ENCODE measurements at places on chromosomes 6 and 20. TPM values are rescaled to one million over a fixed set of nuclear protein-coding genes. Genes with fewer than 3 reads are reported as not detected.

C20orf96 gene
- 4.6 TPM for total RNA-seq

DNA sequence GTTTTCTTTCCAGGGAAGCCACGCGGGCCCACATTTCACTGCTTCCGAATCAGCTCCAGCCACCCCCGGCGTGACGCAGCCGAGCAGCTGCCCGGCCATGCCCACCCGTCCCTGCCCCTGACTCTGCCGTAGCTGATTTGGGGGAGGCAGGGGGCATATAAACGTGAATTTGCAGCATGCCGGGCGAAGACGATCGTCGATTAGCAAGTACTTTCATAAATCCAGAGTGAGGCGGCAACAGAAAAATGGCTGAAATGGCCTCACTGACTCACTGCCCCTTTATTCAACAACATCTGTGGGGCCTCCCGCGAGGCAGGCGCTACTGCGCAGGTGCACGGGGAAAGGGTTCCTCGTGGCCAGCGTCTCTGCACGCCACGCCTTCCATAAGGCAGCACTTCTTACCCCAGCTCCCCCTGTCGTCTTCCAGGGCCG is 118.0 kb downstream of the DLL1 start:
- DNase-seq: no peak

GRCh38 chr6:152648105-152648504 is 10.9 kb upstream of the SYNE1 start:
- peak; percentile 83 for DNase-seq

- DNase-seq: no peak
These were observed 232.2 kb downstream of the SYNDIG1 start for GRCh38 chr20:24701668-24702067.

- no peak for DNase-seq
These were observed 15.2 kb upstream of the GDAP1L1 start for GRCh38 chr20:44231713-44232468.

DNA sequence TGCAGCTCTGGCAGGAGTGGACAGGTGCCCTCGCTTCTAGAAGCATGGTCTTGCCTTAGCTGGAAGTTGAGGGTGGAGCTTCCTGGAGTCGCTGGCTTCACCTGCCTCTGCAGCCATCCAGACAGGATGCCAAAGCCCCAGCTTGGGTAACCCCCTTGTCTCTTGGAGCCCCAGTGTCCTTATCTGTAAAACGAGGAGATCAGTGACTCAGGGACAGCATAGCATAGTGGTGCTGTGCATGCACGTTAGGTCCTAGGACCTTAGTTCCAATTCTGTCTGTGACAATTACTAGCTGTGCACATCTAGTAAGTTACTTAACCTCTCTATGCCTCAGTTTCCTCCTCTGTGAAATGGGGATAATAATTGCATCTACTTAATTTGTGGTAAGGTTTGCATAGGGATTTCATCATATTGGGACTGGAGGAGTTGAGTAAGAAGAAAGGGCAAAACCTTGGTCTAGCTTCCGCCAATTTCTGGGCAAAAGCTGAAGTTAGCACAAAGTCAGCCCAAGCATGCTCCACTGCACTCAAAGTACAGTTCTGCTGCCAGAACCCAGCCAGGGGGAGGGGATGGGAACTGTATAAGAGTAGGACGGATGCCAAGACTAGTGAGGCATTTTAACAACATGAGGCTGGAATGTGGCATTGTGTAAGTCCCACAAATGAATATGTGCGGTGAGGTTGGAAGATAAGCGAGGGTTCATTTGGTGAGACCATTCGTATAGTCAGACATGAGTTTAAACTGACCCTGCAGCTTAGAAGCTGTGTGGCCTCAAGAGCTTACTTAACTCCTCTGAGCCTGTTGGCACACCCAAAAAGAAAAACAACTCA is 24.5 kb downstream of the TOX2 start:
- no peak for DNase-seq

DNA sequence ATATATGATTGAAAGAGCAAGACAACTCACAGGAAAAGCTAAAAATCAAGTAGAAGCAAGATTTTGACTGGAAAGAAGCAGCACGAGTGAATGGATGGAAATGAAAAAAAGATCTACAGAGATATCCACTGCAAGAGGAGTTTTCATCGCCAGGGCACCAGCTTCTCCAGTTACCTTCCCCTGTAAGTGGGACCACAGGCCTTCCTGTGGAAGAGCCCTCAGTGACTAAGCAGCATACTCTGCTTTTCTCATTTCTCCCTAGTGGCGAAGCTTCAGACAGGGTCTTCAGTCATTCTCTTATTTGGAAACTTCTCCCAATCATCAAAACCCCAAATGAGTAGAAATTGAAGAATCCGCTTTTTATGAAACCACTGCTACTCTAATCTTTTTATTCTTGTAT is 40.5 kb downstream of the ADGRB3 start:
- DNase-seq: no peak

KHDC1L gene
- total RNA-seq: 0.39 TPM

DNA sequence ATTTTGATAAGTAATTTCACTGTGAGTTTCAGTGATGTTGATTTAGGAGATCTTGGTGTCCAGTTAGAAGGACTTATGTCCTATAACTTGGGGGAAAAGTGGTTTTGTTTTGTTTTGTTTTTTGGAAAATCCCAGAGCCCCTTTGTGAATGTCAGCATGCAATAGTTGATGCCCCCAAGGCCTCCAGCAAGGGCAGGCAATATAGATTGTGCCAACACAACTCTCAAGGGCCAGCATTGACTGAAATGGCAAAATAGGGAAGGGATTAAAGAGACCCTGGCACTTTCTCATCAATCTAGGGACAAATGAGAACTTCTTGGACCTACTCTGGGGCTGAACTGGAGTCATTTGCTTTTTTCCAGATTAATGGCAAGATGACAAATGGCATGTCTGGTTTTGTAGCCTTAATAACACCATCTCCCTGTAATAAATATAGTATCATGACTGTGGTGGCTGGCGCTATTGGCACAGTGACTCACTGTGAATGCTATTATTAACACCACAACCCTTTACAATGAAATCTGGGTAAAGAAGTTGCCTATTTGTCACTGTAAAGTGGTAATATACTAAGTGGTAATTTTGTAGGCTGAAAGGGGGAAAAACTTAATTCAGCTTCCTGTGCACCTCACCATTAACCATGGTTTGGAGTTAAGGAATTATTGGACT is 51.8 kb downstream of the ABRACL start:
- DNase-seq: no peak

GRCh38 chr6:43972179-43972912 is 154.9 kb downstream of the MRPL14 start:
- no peak for DNase-seq

- no peak for DNase-seq
These were observed 11.6 kb downstream of the DUSP15 start for GRCh38 chr20:31858760-31859083.

DNA sequence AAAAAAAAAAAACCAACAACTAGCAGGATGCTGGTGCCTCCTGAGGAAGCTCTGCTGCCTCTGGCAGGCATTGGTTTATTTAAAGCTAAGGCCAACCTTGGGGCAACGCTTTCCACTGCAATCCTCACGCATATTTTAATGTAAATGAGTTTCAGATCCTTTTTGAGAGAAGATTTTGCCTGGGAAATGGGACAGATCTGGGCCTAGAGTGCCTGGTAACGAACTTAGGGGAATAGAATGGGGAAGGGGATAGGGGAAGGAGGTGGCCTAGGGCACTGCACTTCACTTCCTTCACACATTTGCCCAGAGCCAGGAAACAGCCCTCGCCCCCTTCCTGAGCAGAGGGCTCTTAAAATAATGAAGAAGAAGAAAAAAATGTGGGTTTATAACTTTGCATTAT is 132.7 kb upstream of the TMEM170B start:
- peak; percentile 14 for DNase-seq

LIN28B gene
- 0.20 TPM for total RNA-seq

GRCh38 chr6:123804014-123804786 is 535 bp downstream of the NKAIN2 start:
- no peak for DNase-seq

SLC22A3 gene
- 21.4 TPM for total RNA-seq

GRCh38 chr20:50328996-50329898 is 138.6 kb downstream of the CEBPB start:
- no peak for DNase-seq

- peak; percentile 15 for DNase-seq
These were observed 41.7 kb downstream of the PLAGL1 start for GRCh38 chr6:143966312-143966711.

GRCh38 chr6:133892813-133893691 is 4.1 kb downstream of the TCF21 start:
- DNase-seq: no peak

CRISP2 gene
- total RNA-seq: not detected

- DNase-seq: no peak
These were observed 13.0 kb upstream of the HLA-DQB1 start for GRCh38 chr6:32679492-32679891.

GRCh38 chr6:45640081-45640491 is 262.4 kb upstream of the SUPT3H start:
- no peak for DNase-seq

DNA sequence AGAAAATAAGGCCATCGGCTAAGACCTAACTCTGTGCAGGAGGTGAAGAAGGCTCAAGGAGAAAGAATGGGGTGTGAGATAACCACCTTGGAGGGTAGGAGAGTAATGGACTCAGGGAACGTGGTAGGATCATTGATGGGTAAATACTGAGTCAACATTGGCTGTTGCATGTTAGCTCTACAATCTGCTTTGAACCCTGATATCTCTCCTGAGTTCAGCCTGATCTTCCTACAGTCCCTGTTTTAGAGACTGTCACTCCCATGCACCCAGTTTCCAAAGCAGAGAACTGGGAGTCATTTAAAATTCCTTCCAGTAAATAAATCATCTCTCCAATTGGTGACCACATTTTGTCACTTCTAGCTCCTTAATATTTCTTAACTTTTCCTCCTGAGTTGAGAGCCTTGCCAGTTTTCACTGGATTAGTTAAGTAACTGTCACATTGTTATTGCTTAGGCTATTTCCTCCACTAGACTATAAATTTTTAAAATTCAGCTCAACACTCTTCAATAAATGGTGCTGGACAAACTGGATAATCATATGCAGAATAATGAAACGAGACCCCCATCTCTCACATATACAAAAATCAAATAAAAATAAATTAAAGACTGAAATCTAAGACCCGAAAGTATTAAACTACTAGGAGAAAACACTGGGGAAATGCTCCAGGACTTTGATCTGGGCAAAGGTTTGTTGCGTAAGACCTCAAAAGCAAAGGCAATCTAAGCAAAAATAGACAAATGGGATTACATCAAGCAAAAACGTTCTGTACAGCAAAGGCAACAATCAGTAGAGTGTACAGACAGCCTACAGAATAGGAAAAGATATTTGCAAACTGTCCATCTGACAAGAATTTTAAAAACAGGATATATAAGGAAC is 138.9 kb upstream of the TMEM170B start:
- DNase-seq: no peak

EMILIN3 gene
- total RNA-seq: 18.4 TPM

DNA sequence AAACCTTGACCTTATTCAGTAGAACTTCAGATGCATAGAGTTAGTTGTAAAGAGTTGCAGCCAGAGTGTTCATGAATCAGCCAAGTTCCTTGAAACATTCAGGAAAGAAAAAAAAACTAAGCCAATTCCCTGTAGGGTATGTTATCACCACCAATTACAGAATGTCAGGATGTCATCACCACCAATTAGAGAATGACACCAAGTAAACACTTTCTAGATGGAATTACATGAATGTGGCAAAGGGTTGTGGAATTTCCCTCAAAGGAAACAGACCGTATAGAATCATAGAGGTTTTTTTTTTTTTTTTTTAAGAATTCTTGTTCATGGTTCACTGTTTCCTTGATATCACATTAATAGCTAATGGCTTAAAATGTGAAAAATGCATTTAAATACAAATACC is 472.1 kb upstream of the RNF217 start:
- no peak for DNase-seq

DNA sequence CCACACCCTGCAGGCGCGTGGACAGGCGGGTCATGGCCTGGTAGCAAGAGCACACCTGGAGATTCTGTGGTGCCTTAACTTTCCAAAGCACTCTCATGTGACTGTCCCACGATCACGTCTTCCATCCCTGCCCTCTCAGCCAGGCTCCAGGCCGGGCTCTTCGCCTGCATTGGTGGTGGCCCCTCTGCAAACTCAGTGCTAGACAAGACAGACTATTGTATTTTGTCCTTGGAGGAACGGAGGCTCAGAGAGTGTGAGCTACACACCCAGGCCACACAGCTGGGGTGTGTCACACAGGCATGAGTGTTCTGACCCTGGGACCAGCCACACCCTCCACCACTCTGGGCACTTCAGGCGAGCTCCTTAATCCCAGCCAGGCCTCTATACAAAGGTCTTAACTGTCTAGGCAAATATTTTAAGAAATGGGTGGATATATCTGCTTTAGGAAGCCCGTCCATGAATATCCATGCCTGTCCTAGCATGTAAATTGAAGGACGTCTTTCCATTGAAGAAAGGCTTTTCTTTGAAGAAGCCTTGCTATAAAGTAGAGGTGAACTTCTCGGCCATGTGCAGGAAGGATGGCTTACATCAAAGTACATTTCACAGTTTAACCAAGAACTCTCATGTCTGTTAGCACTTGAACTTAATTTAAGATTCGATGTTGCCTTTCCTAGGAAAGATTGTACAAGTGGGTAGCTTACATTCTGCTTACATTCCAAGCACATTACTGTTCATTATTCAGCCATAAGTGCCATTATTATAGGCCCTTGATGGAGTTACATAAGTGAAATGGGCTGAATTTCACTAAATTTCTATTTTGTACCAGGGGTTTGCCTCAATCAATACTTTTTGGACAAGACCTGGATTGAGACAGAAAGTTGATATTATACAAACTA is 263.9 kb downstream of the DLL1 start:
- no peak for DNase-seq

DNA sequence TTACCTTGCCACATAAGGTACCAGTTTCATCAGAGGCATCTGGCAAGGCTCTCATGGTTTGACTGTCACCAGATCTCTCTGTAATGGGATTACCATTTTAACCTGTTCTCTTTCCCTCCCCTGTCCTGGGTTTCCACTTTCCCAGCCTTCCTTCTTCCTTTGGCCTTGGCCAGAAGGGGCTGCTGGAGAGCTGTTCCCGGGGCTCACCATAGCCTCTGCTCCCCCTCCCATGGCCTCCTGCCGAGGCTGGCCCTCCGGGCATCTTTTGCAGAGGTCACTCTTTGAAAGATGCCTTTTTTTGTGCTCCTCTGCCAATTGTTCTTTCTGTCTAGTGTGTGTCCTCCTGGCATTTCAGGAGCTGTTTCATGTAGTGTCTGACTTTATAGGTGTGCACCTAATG is 100.7 kb upstream of the SCP2D1 start:
- no peak for DNase-seq

DNA sequence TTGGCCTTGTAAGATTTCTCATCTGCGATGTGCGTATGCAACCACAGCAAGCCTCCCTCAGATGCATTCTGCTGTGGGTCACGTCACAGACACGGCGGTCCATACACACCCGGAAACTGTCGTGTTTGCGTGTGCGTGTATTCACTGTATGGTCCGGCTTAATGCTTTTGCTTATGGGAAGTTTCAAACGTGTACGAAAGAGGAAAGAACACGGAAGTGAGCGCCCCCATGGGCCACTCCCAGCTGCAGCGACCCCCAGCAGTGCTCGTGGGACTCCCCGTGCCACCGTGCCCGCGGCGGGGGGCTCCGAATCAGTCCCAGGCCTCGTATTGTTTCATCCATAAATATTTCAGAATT is 10.2 kb downstream of the DLL1 start:
- DNase-seq: no peak

COQ3 gene
- total RNA-seq: 3.8 TPM

- no peak for DNase-seq
These were observed 62.6 kb upstream of the MAP7 start for GRCh38 chr6:136612666-136613389.

GTSF1L gene
- not detected for total RNA-seq

GRCh38 chr6:113082745-113083144 is 735.6 kb downstream of the RFPL4B start:
- no peak for DNase-seq

CFB gene
- total RNA-seq: 2.2 TPM

Data from skin of body (tissue), 3 donors.